ENCODE measurements at places on chromosomes 13 and 19.

- peak; percentile 46 for DNase-seq
Observed at GRCh38 chr13:45393941-45394570, 24.1 kb downstream of the SLC25A30 start.

- no peak for DNase-seq
Observed at GRCh38 chr19:720345-721160, 11.8 kb downstream of the PALM start.

- DNase-seq, result no peak
Observed at GRCh38 chr13:80012251-80012650, 328.7 kb downstream of the SPRY2 start.

DNA sequence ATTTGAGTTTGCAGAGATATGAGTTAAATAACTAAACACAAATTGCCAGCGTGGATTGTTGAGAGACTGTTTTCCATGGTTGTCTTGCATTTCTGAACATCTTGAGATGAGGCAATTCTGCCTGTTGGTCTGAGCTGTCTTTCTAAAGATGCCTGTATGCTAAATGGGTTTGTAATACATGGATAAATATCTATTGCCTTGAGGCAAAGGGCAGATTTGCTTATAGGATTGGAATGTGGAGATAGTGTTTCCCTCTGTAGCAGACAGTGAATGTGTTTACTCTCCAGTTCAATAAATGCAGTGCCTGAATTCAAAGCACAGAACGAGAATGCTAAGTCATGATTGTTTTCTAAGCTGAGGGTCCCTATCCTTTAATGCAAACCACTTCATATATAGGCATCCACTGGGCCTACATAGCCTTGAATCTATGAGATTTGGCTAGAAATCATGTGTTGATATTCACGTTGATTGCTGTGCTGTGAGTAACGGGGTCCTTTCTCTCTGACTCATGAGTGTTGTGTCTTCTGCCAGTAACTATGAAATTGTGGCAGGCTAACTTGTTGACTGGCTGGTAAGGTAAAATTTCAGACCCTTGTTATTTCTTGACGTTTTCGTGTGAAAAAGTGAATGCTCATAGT is 2554.8 kb downstream of the PCDH9 start:
- DNase-seq, result no peak

- DNase-seq, result no peak
Observed at GRCh38 chr13:25247360-25247759, 39.9 kb downstream of the MTMR6 start.
